ENCODE measurements at places on chromosomes 3 and 15.

GRCh38 chr3:16060945-16061344 lies 113.5 kb upstream of the GALNT15 start:
- no peak for DNase-seq

GRCh38 chr3:133986311-133986710 lies 43.4 kb downstream of the SLCO2A1 start:
- DNase-seq: no peak

DNA sequence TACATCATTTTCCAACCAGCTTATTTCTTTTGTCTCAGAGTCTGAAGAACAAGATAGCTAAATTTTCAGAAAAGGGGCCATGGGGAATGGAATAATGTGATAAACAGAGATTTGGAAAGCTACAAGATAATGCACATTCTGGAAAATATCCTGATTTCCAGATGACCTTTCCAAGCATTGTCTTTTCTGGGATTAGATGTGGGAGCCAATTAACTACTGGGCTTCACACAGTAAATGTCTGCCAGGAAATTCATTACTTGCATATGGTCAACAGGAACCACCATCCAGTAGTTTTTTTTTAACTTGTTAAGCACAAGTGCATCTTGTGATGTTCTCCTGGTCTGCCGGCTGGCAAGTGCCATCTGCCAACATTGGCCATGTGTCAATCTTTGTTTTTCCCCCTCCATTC lies 131.1 kb upstream of the BFSP2 start:
- DNase-seq: no peak

DNA sequence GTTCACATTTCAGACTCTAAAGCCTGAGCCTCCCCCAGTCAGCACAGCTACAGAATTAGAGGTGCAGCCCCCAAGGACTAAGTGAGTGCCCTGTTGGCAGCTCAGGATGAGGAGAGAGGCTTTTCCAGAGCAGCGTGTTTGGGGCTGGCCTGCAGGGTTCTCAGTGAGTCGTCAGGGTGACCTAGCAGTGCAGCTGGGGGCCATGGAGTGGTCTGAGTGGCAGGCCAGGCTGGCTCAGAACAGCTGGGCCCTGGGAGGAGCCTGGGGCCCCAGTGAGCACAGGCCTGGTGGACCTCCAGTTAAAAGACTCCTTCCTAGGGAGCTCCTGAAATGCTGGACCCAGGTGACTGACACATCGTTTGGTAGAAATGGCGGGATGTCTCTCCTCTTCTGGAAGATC lies 108.3 kb downstream of the SLC49A4 start:
- DNase-seq: no peak

GRCh38 chr3:64901522-64901885 lies 213.7 kb upstream of the ADAMTS9 start:
- no peak for DNase-seq

- no peak for DNase-seq
These were observed 42.9 kb downstream of the TNFAIP8L3 start for GRCh38 chr15:51051776-51052175.

DNA sequence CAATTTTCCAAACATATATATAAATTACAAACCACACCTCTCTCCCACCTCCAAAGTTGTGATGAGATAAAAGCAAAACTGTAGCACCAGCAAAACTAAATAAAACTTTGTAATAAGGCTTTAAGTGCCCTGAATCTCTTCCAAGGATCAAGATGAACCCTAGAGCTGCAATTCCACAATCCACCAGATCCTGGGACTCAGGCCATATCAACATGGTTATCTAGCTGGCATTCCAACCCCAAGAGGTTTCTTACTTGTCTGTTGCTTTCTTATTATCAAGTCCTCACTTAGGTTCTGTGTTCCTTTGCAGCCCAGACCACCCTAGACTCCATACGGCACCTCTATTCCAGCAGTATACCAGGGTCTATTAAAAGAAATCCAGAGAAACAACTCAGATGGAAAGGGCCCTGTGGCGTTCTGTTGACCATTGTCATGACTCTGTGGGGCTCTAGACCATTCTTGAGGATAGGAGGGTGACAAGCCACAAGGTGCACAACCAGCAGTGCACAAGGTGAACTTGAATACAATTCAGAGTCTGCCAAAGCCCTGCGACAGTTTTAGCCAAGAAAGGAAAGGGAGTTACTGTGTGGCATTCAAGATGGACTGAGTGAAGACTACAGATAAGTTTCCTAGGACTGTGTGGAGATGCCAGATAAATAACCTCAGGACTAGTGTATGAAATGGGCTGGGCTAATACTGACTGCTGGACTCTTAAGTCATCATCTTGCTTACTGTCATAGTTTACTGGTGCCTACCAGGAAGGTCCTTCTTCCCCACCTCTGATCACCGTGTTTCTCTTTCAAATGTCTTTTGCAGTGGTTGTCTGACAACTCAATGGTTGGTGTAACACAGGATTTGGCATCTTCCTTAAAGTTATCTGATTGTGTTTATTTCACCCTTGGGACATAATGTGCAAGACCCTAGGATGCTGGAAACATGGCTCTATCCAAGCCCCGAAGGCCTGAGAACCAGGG lies 27.2 kb downstream of the ACKR2 start:
- DNase-seq: no peak
